ENCODE measurements at places on chromosomes 1 and 21.

DNA sequence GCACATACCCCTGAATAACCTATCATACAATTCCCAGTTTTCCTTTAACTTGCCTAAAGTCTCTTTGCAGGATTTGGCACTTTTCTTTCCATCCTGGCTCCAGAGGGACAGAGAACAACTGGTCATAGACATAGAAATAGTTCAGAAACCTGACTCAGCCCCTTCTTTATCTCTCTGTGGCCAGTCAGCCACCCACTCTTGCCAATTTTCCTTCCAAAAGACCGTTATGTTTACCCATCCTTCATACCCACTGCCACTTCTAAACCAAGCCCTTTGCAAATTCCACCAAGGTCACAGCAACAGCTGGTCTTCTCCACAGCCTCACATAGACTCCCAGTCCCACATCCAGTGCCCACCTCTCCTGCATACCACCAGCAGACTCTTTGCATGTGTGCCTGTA, 127.2 kb upstream of the FGGY start:
- no peak for DNase-seq

DNA sequence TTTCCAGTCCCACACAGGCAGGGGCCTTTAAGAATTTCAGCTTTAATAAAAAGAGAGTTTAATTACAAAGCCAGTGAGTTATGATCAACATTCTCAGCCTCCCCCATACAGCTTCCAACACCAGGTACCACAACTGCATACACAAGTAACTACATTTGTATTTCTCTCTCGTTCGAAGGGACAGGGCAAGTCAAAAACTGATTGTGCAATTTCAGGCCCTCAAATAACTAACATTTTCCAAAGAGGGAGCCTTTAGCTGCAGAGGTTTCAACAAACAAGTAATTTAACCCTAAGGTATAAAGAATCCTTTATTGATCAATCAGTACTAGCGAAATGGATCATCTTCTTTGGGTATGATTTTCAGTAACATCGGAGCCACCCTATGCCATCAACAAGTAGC, 142.4 kb downstream of the ZNF281 start:
- no peak for DNase-seq

GRCh38 chr1:56819387-56819899, at the start of gene FYB2:
Gene FYB2, minus strand, starts transcription at chr1:56819404. Its CDS starts 114 bp downstream, at chr1:56819290.
- no peak for DNase-seq

- no peak for DNase-seq
These were observed 41.9 kb downstream of the SMG7 start for GRCh38 chr1:183514235-183514634.

DNA sequence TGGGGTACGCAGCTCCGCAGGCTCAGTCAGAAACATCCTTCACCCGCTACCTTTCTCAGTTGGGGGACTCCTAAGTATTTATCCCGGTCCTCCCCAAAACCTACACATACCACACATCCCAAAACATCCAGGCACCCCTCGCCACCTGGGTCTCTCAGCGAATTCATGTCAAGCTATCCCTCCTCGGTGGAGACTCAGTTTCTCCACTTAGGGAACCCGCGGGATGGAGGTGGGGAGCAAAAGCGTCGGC, 1.3 kb upstream of the ZBTB7B start:
- DNase-seq, result no peak

DNA sequence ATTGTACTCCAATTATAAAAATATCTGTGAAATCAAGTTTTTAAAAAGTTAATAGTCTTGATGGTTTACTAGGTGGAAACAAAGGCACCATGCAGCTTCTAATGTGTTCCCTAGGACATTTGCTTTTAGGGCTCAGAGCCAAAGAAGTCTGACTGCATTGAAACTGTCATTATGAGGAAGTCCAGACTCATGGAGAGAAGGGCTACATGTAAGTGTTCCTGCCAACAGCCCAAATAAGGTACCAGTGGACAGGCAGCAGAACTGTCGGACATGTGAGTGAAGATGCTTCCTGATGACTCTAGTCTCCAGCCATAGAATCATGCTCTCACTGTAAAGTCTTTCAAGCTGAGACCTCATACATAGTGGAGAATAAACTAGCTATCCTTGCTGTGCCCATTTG, 287.6 kb downstream of the AKT3 start:
- DNase-seq, result no peak

DNA sequence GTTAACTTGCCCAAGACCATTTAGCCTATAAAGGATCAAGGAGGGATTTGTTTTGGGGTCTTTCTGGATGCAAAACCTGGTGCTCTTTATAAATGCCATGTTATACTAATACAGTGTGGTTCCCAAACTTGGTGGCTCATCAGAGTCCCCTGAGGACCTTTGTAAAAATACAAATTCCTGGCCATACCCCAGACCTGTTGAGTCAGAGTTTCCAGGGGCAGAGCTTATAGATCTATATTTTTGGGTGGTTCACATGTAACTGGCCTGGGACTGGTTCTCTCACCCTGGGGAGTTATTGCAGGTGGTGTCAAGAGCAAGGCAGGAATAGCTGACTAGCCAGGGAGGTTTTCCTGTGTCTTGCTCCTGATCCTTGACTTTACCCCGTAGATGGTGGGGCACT, 136.9 kb upstream of the HNRNPU start:
- DNase-seq, result no peak

GRCh38 chr1:116531917-116532316, 38.9 kb downstream of the CD58 start:
- DNase-seq, result no peak

DNA sequence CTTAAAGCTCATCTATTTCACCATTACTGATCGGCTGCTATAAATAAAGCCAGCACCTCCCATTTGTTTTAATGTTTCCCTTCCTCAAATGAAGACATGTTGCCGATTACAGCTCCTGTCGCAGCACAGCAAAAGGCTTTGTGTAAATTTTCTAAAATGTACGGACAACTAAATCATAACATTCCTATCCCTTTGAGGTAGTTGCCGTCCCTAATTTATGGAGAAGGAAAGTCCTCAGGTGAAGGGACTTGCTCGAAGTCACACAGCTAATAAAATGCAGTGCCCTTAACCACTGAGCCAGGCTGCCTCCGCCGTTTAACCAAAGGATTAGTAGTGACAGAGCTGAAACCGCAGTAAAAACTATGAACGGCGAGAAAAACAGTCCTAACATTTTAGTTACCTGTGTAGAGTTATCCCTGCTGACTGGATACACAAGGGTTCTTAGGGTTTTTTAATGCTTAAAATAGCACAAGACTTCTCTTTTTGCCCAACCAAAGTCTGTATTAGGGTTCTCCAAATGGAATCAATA, 871 bp downstream of the PINK1 start:
- peak; percentile 18 for DNase-seq

GRCh38 chr21:40719615-40720014, 127.3 kb downstream of the DSCAM start:
- DNase-seq, result no peak

DNA sequence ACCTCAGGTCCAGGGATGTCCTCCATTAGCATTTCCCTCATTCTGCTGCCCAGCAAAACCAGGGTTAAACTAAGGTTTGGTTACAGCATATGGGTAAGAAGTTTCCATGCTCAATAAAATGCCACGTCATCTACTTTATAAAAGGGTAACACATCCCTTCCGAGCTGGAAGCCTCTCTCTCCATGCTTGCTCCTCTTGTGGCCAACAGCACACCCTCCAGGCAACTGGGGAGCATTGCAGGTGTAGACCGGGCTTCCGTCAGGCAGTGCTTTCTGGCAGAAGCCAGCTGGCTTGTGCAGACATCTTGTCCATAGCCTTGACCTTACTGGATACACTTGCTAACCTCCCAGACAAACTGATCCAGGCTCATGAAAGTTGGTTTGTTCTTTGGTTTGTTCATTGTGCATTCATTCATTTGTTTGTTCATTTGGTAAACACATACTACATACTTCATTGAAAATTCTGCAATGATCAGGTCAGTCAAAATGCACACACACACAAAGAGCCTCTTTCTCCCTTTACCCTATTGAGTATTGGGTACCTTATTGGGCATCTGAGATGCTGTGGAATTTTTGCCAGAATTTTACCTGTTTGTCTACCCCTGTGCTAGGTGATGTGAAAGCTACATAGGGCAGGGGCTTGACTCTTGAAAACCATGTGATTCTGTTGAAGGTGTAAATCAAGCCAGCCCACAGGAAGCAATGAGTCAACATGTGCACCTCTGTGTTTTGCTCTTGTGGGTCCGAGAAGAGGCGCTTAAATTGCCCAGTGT, 422.8 kb downstream of the CAMTA1 start:
- peak; percentile 54 for DNase-seq

- DNase-seq, result peak; percentile 25
These were observed 106.7 kb upstream of the KLHDC7A start for GRCh38 chr1:18373882-18374493.

GRCh38 chr1:86714159-86714558, 9.8 kb downstream of the SH3GLB1 start:
- no peak for DNase-seq

DNA sequence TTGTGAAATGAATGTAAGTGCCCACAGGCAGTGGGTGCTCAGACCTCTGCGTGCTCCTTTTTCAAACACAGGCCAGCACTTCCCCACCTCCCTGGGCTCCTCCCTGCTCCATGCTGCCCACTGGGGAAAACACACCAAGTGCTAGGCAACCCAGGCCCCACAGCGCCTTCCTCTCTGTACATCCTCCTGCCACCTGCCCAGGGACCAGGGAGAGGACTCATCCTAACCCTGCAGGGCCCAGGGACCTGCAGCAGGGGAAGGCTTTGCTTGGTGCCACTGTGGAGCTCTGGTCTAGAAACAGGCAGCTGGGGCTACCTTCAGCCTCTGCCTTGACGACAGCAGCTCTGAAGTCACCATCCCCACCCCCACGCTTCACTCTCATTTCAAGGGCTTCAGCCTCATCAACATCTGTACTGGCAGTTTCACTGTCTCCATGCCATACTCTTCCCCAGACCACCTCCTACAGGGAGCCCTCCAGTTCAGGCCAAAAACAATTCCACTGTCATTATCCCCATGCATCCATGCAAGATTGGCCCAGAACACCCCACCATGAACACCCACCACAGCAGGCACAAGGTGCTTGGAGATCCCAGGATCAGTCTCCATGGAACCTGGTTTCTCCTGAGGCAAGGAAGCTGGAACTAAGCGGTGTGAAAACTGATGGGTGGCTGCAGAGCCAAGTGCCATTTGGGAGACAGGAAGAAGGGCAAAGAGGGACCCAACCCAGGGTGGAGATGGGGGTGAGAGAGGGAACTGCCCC, 1.1 kb downstream of the IGSF8 start:
- peak; percentile 39 for DNase-seq

DNA sequence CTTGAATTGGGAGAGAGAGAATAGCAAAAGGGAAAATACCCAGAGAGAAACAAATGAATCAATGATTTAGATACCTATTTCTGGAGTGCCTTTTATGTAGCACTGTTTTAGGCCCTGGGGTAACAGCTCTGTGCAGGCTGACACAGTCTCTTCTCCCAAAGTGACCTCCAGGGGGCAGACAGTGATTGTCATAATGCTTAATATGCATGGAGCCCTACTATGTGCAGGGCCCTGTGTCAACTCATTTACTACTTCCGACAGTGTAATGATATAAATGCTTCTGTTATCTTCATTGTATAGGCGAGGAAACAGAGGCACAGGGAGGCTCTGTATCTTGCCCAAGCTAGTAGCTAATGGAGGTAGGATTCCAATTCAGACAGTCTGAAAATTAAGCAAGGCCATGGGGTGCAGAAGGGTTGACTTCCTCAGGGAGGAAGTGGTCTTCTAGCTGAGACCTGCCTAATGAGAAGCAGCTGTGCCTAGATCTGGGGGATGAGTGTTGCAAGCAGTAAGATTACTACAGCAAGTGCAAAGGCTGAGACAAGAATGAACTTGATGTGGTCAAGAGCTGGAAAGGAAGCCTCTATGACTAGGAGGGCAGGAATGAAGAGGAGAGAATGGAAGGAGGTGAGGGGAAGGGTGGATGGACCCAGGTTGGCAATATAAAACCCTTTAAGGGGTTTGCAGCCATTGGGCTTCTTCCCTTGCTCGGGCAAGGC, 16.2 kb upstream of the SERINC2 start:
- DNase-seq, result no peak

DNA sequence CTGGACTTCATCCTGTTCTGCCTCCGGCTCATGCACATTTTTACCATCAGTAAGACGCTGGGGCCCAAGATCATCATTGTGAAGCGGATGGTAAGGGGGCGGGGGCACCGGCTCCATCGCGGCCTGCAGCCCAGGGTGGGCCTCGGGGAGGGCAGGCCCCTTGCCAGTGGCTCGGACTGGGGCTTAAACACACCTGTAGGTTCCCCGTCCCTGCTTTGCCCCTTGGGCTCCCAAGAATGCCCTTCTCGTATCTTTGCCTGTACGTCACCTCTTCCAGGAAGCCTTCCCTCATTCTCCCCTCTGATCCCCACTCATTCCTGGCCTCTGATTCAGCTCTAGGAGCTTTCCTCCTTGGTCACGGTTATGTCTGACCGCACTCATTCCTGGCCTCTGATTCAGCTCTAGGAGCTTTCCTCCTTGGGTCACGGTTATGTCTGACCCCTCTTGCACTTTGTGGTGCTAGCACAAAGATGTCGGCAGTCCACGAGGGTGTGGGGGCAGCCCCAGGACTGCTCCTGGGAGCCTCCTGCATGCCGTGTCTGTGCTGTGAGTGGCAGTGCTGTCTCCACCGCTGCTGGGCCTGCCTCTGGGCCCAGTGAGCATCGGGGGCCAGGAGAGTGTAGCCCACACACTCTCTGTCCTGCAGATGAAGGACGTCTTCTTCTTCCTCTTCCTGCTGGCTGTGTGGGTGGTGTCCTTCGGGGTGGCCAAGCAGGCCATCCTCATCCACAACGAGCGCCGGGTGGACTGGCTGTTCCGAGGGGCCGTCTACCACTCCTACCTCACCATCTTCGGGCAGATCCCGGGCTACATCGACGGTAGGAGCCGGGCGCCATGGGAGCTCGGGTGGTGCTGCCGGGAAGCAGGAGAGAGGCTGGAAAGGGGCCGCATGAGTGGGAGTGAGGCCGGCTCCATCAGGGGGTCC, 49.1 kb upstream of the LRRC3 start:
- DNase-seq, result no peak

DNA sequence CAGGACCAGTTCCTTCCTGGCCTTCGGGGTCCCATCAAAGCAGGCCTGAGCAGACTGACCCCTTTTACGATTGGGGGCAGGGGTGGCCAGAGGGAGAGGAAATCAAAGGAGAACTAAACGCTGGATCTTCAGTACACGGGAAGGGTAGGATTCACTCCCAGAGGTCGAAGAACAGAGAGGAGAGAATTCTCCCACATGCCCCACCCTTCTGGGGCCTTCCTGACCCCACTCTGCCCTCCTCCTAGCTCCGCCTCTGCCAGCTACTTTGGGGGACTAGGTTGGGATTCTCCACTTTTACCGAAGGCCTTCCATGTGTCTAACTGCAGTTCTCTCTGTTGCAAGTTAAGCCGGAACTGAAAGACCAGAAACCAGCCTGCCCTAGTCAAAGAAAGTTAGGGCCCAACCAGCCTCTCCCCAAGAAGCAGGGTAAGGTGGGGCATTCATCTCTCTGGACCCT, 654 bp upstream of the ARHGEF2 start:
- DNase-seq, result no peak

DNA sequence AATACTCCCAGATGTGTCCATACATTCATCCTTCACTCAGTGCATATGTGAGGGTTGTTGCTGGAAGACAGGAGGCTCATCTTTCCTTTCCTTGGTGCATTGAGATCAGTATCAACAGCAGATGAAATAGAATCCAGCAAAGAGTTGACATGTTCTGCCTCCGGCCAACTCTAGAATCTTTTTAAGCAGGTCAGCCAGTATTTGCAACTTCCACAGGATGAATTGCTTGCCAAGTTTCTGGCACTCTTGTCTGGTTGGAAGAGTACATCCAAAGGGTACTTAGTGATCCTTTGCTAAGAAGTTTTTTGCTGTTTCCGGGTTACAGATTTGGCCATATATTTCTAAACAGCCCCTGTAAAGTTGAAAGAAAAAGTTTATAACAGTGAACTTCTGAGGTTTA, 21.1 kb downstream of the SYNC start:
- DNase-seq, result no peak
